ENCODE measurements at places on chromosomes 5 and 9. TPM values are rescaled to one million over a fixed set of nuclear protein-coding genes. Genes with fewer than 3 reads are reported as not detected.

WNK2 gene
- total RNA-seq = 0.27 TPM

SUSD1 gene
- total RNA-seq = 2.5 TPM

RMI1 gene
- 6.6 TPM for total RNA-seq

SLC27A6 gene
- total RNA-seq = not detected

SLC6A3 gene
- total RNA-seq = 0.08 TPM

FGFR4 gene
- 3.0 TPM for total RNA-seq

SPATA31D4 gene
- total RNA-seq = not detected

EGFLAM gene
- total RNA-seq = not detected

DNAJC25 gene
- total RNA-seq = 3.4 TPM

ADAMTS2 gene
- not detected for total RNA-seq

THBS4 gene
- total RNA-seq = 0.52 TPM

ANKRD33B gene
- total RNA-seq = 1.2 TPM

TAS2R1 gene
- not detected for total RNA-seq

LRRC19 gene
- not detected for total RNA-seq

GPX8 gene
- not detected for total RNA-seq

DEPDC1B gene
- not detected for total RNA-seq

ARHGAP26 gene
- total RNA-seq = 30.5 TPM

MTAP gene
- 46.0 TPM for total RNA-seq

DBH gene
- total RNA-seq = not detected

LHFPL2 gene
- total RNA-seq = 1.4 TPM

SLC6A7 gene
- total RNA-seq = not detected

HK3 gene
- total RNA-seq = 0.52 TPM

CDC25C gene
- total RNA-seq = not detected

CDH9 gene
- not detected for total RNA-seq

PRLR gene
- total RNA-seq = not detected

IL13 gene
- 0.31 TPM for total RNA-seq

SPATA31E1 gene
- not detected for total RNA-seq

MAP1B gene
- total RNA-seq = not detected

GLDC gene
- total RNA-seq = not detected

SPINK4 gene
- total RNA-seq = not detected

CD180 gene
- total RNA-seq = 2.1 TPM

PCDHA6 gene
- total RNA-seq = not detected

CSF2 gene
- total RNA-seq = not detected

OLFML2A gene
- 0.05 TPM for total RNA-seq

ADAMTS6 gene
- 7.7 TPM for total RNA-seq

PCDHA4 gene
- not detected for total RNA-seq

Data from naive thymus-derived CD8-positive, alpha-beta T cell (primary cell).